ENCODE measurements at places on chromosomes 11 and 22.

GRCh38 chr11:5380740-5381342 lies 2.8 kb upstream of the OR51M1 start:
- no peak for DNase-seq

GRCh38 chr11:7833527-7833926 lies 36.8 kb upstream of the OR5P2 start:
- no peak for DNase-seq

DNA sequence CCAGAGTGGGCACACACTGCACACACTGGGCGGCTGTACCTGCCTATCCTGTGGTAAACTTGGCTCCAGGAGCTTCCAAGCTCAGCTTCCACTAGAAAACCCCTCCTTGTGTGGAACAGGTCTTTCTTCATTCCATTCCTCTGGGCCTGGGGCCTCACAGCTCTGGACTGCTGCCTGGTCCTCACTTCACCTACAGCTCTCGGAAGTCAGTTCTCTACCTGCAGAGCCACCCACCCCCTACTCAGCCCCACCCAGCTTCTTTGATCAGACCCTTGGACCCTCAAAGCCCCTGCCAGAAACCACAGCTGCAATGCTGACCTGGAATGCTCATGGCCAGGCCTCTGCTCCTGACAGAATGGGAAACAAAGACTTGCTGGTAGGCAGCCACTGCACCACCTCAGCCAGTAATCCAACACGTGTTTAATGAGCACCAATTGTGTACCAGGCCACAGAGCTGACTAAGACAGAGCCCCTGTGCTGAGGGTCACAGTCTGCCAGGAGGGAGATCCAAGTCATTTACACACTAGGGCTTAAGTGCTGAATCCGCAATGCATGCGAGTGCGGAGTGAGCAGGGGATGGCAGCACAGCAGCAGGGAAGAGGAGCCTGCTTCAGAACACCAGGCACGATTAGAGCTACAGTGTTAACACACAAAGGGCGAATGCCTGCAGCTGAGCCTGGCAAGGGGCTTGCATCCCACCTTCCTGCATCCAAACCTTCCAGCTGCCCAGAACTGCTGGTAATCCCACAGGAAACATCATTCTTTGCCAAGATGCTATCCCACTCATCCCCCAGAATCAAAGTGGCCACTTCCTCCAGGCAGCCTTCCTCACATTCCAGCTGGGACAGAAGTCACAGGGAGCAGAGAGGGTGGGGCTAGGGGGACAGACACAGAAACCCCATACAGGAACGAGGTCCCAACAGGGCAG lies 4.6 kb downstream of the GNB1L start:
- no peak for DNase-seq

DNA sequence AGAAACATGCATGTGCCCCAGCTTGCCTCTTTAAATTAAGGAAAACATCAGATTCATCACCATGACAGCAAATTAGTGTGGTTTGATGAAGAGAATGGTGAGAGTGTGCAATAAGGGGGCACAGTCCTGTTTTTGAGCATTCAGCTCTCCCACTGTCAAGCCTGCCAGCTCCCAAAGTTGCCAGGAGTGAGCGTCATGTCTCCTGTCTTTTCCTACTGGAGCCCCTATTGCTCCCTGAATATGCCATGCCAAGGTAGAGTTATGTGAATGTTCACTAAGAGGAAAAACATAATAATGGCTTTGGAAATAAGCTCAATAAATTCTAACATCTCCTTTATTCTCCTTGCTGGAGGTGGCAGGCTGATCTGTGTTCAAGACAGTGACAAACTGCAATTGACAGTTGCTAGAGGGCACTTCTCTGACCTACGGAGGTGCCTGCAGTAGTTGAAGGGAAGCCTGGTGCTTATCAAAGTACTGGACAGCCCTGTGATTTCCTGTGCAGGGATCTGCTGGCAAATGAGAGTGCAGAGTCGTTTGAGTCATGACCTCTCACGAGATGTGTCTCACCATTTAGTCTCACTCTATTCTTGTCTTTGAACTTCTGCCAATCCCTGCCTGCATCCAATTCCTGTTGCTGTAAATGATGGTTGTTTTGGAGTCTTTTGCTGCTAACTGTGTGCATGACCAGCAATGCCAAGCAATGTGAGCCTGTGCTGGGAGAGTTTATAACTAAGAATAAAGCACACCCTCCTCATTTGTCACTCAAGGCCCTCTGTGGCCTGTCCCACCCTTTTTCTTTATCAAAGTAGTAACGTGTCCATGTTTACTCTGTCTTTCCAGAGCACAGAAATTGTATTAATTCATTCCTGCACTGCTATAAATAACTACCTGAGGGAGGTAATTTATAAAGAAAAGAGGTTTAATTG lies 34.8 kb downstream of the MRGPRX2 start:
- no peak for DNase-seq

GRCh38 chr11:43967661-43968060 lies 25.2 kb downstream of the C11orf96 start:
- DNase-seq = no peak

GRCh38 chr22:18077087-18077638 lies 627 bp upstream of the PEX26 start:
- no peak for DNase-seq

- DNase-seq = no peak
Observed at GRCh38 chr11:10779086-10779485, 28.0 kb downstream of the CTR9 start.

- DNase-seq = peak; percentile 88
Observed at GRCh38 chr22:42437488-42438292, 5.5 kb upstream of the NFAM1 start.

DNA sequence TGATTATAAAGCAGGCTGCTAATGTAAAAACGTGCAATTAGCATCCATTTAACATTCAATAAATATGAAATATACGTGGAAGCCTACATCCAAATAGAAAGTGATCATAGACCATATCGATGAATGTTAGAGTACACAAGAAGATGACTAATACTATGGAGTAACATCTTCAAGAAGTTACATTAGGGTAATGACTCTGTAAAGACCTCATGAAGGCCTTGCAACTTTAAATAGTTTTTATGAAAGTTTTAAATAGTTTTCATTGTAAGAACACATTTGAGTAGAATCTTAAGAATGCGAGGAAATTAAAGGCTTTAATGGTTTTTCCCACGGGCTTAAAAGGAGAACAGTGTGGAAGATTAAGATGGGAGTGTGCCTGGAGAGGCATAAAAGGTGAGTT lies 1.4 kb downstream of the TRIM34 start:
- no peak for DNase-seq

- no peak for DNase-seq
Observed at GRCh38 chr11:71286701-71287643, 34.6 kb upstream of the SHANK2 start.

- no peak for DNase-seq
Observed at GRCh38 chr11:115996808-115997188, 492.6 kb upstream of the CADM1 start.

GRCh38 chr11:75547617-75548058 lies 14.4 kb upstream of the SERPINH1 start:
- no peak for DNase-seq

DNA sequence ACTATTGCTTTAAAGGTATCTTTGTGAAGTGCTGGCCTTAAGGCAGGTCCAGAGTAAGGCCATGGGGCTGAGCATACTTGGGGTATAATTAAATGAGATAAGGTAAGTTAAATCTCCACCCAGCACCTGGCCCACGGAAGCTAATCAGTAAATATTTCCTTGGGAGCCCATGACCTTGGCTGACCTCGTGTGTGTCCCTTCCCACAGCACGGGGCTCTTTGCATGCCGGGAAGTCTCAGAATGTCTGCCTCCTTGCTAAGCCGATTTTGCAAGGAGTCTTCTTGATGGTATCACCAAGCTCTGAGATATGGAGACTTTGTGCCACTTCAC lies 46.5 kb downstream of the ADM start:
- DNase-seq = no peak

DNA sequence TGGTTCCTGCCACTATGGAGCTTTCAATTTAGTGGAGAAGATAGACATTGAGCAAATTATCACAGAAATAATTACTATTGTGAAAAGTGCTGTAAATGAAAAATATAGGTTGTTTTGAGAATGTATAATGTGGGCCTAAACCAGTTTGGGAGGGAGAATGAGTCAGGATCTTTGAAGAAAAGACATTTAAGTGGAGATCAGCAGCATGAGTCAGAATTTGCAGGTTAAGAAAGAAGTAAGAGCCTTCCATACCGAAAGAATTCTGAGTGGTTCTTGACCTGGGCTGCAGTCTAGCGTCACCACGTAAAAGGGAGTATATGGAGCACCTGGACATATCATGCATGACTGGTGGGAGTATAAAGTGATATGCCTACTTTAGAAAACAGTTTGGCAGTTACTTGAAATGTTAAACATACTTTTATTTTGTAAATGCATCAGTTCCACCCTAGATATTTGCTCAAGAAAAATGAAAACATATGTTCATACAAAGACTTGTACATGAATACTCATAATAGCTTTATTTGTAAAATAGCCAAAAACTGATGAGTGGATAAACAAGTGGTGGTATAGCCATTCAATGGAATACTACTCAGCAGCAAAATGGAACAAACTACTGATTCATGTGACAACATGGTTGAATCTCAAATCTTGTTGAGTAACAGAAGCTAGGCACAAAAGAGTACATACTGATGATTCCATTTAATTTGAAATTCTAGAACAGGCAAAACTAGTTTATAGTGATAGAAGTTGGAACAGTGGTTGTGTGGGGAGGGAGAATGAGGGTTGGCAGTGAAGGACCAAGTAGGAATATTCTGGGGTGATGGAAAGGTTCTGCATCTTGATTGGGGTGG lies 99.2 kb downstream of the STIM1 start:
- DNase-seq = no peak

DNA sequence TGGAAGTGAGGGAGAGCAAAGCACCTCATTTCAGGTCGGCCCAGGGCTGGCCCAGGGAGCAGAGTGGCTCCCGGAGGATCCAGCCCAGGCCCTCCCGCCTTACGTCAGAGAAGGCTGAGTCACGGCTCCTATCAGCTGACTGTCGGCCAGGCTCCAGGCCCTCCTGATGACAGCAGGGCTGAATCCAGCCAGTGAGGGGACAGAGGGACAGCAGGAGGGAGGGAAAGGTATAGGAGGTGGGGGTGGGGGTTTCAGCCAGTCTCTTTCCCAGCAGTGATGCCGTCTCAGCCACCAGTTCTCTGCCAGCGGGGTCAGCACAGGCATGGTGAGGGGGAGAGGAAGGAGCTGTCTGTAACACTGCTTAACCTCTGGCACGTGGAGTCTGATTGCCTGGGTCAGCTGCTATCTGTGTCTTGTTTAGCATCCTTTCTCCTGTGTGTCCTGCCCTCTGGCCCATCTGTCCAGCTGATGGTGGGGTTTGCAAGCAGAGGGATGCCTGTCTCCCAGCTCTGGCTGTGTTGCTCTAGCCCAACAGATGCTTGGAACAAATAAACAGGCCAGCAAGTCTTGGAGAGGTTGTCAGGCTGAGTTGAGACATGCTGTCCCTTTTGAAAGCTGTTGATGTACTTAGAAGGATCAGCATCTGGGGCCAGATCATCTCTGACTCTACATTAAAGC lies 74.0 kb downstream of the ADAMTS15 start:
- DNase-seq = no peak
